Stimulated activated effector memory CD8-positive, alpha-beta T cell treated with anti-CD3 and anti-CD28 coated beads, Interleukin-12 subunit alpha, Interleukin-12 subunit beta, amount 100 ng/mL, for 72 hours (primary cell): ENCODE measurements at places on chromosomes 4 and X.

GRCh38 chr4:3308691-3309090 is 15.9 kb downstream of the RGS12 start:
- DNase-seq: no peak

GRCh38 chr4:24657768-24658617 is 73.6 kb upstream of the DHX15 start:
- DNase-seq: no peak

DNA sequence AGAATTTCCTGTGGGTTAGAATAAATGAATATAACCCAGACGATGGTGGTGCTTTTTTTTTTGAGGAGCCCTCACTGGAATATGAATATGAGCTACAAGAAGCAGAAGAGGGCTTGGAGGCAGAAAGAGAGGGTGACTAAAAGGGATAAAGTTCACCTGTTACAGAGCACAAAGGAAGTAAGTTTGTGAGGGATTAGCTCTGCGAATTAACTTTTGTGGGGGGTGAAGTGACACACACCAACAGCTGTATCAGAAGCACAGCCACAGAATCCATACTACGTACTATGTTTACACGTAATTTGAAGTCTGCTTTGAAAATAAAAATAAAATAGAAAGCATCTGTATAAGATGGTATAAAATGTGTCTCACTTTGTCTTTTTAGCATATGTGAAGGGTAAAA is 963.6 kb upstream of the DIAPH2 start:
- DNase-seq: no peak

DNA sequence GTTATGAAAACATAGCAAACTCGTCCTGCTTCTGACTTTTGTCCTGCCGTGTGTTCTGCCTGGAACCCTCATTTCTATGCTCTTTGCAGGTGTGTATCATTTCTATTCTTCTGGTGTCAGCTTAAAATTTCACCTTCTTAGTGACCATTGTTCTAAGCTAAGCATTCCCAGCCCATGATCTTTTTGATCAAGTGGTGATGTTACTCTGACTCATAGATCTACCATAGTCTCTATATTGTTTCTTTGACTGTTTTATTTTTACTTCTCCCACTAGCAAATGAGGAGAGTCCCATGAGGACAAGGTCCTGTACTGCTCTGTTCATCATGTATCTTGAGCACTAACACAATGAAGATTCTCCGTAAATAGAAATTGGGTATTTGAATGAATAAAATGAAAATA is 14.1 kb upstream of the CXCL6 start:
- no peak for DNase-seq

GRCh38 chr4:174265916-174266315 is 17.6 kb downstream of the FBXO8 start:
- DNase-seq: no peak

- no peak for DNase-seq
These were observed 41.6 kb downstream of the ARHGAP10 start for GRCh38 chr4:147773261-147774184.

DNA sequence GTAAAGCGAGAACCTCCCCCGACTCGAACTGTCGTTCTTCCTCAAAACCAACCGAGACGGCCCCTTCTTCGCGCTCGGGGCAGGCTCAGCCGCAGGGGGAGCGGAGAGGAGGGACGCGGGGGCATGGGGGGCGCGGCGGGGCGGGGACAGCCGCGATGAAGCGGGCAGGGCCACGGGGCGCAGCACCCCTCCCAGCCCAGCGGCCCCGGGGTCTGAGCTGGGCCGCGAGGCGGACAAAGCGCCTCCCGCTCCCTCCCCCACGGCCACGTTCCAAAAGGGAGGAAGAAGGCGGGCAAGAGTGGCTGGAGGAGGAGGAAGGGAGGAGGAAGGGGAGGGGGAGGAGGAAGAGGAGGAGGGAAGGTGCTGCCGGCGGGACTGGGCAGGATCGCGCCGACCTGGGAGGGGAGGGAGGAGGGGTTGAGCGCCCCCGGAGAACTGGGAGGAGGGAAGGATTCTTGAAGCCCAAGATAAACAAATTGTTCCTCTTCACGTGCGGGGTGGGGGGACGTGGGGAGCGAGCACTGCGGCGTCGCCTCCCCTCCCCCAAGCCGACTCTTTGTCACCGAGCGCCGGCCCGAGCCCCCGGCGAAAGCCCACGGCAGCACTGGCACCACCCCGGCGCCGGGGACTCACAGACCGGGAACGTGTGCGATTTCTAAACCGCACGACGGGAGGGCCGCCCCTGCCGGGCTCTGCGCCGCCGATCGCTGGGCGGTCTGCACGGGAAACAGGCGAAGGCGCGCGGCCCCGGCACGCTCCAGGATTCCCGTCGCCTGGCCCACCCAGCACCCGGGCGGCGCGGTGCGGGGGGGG is 2.9 kb downstream of the MAML3 start:
- peak; percentile 22 for DNase-seq

- DNase-seq: no peak
These were observed 673 bp downstream of the PARM1 start for GRCh38 chr4:74933562-74934015.

DNA sequence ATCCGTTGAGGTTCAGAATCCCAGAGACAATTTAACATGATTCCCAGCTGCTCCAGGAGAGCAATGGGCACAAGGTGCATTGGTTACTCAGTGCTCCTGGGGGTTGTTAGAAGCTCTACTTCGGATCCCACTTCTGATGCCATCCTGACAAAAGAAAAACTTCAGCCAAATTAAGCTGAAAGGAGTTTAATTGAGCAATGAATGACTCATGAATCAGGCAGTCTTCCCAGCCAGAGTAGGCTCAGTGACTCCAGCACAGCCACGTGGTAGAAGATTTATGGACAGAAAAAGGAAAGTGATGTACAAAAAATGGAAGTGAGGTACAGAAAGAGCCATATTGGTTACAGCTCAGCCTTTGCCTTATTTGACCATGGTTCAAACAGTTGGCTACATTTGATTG is 95.7 kb downstream of the PWWP3B start:
- no peak for DNase-seq

GRCh38 chrX:20753076-20753475 is 486.4 kb upstream of the RPS6KA3 start:
- no peak for DNase-seq

- DNase-seq: no peak
These were observed 75.6 kb downstream of the CLDN22 start for GRCh38 chr4:183244506-183244905.

DNA sequence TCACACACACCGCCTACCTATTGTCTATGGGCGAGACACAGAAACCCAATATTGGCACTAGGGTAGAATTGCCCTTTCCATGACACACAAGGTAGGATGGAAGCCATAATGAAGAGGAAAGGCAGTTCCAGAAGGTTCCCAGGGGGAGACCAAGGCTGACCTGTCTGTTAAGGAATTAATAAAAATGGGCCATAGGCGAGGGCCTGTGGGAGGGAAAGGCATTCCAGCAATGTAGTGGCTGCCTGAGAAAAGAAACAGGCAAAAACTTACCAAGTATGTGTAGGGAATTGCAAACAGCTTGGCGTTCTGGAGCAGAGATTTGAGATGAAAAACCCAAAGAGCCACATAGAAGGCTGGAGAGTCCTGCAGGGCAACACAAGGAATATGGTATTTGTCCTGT is 19.1 kb downstream of the MAGED2 start:
- no peak for DNase-seq

DNA sequence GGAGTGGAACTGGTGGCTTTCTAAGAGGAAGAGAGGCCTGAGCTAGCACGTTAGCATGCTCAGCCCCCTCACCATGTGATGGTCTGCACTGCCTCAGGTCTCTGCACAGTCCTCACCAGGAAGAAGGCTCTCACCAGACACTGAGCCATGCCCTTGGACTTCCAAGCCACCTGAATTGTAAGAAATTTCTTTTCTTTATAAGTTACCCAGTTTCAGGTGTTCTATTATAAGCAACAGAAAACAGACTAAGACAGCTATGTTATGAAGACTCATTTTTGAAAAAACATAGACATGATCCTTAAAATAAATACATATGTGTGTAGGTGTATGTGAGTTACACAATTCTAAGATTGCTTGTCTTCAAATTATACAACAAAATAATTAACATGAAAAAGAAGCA is 74.7 kb downstream of the CEP44 start:
- DNase-seq: no peak

GRCh38 chr4:79042079-79042674 is 102.9 kb upstream of the PAQR3 start:
- no peak for DNase-seq

- no peak for DNase-seq
These were observed 890.0 kb upstream of the FRG1 start for GRCh38 chr4:189050643-189051042.

DNA sequence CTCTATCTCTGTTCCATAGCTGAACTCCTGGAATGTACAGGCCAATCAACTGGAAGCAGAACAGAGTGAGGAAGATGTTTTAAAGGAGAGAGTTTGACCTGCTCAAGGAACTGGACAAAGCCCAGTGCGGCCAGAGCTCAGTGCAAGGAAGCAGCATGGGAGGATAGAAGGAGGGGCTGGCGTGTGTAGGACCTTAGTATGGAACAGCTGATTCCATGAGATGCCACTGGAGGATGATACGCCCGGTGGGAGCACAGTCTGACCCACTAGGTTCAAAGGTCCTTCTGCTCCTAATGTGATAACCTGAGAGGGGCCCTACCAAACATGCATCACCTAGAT is 81.5 kb downstream of the USP46 start:
- DNase-seq: no peak

GRCh38 chrX:39757971-39758370 is 339.8 kb downstream of the BCOR start:
- DNase-seq: no peak

GRCh38 chrX:129665916-129666644 is 11.3 kb upstream of the APLN start:
- no peak for DNase-seq

GRCh38 chr4:48908687-48909086 is 2.1 kb upstream of the OCIAD2 start:
- DNase-seq: no peak

- no peak for DNase-seq
These were observed 594.1 kb downstream of the GLUD2 start for GRCh38 chrX:121641560-121641959.

DNA sequence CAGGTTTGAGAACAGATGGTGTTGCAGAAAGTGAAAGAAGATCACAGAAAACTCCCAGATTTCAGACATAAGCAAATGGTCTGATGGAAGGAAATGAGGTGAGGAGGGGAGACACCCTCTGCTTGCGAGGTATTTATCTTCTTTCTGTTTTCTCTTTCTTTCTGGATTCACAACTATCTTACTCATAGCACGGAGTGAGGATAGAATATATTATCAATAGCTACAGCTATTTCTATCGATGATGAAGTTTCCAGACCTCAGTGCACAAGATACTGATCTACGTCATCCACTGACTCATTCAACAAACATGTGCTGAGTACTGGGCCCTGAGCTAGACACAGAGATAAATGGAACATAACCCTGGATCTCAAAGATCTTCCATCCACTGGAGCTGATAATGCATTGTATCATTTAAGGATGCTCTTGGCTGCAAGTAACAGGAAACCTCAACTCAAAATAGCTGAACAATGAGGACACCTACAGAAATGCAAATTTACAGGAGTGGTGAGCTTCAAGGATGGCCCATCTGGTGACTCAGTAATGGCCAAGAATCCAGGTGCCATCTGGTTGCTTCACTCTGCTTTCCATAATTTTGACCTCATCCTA is 21.2 kb downstream of the SLC2A9 start:
- no peak for DNase-seq

DNA sequence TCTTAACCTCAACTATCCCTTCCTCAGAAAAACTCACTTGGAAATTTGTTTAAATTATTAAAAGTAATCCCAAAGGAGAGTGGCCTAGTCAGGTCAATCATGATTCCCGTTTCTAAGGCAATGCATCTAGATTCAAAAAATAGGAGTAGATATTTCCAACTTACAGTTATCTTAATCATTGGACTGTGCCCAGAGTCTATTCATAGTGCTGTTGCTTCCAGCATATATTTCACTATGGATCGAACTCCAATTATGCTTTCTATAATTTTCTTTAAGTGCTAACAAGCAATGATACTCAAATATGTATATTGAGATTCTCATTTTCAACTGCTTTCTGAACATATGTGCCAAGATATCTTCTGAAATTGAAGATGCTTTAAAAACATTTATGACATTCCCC is 229.2 kb upstream of the NWD2 start:
- no peak for DNase-seq

DNA sequence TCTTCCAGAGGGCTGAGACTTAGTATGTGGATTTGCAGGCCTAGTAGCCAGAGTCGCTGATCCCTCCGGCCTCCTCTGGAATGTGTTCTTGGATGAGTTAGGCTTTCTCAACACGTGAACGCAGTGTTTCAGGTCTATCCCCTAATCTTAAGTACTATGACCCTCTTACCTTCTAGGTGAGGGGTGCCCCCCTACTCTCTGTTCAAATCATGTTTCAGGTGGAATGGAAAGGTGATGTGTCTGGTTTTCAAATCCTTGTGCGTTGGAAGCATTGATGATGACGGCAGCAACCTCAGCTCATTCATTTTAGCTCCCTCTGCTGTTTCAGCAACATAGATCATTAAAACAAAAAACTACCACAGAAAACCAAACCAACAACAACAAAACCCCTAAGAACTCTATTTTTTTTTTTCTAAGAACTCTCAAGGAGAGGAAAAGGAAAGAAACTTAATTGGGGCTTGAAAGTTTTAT is 56.4 kb downstream of the RWDD4 start:
- no peak for DNase-seq

DNA sequence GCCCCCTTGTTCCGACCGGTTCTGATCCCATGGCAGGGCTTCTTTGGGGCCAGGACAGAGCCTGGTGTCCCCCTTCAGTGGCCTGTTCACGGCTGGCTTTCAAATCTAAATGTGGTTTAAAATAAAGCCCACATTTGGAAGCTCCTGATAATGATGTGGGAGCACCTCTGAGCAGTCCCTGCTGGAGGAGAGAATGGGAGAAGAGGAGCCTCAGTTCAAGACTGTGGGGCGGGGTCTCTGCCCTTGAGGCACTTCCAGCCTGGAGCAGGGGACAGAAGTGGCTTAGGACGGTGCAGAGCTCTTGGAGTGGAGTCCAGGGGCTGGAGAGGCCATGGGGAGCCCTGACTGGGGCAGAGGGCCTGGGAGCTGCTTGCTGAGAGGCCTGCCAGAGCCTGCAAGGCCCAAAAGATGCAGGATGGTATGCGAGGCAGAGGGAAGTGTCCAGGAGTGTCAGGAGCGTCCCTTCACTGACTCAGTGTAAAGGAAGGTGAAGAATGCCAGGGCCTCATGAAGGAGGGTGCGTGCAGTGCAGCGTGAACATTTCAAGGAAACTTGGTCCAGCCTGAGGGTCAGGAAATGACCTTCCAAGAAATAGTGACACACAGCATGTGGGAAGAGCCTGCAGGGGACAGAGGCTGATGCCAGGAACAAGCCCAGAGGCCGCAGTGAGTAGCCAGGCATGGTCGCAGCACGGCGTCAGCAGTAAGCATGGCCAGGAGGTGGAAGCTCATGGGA is 21.1 kb upstream of the TADA2B start:
- no peak for DNase-seq

- no peak for DNase-seq
These were observed 5.7 kb downstream of the CSN1S1 start for GRCh38 chr4:69936566-69936965.

- no peak for DNase-seq
These were observed 67.1 kb downstream of the PPP2R2C start for GRCh38 chr4:6405397-6405706.
